ENCODE measurements at places on chromosomes 6 and 20.

DNA sequence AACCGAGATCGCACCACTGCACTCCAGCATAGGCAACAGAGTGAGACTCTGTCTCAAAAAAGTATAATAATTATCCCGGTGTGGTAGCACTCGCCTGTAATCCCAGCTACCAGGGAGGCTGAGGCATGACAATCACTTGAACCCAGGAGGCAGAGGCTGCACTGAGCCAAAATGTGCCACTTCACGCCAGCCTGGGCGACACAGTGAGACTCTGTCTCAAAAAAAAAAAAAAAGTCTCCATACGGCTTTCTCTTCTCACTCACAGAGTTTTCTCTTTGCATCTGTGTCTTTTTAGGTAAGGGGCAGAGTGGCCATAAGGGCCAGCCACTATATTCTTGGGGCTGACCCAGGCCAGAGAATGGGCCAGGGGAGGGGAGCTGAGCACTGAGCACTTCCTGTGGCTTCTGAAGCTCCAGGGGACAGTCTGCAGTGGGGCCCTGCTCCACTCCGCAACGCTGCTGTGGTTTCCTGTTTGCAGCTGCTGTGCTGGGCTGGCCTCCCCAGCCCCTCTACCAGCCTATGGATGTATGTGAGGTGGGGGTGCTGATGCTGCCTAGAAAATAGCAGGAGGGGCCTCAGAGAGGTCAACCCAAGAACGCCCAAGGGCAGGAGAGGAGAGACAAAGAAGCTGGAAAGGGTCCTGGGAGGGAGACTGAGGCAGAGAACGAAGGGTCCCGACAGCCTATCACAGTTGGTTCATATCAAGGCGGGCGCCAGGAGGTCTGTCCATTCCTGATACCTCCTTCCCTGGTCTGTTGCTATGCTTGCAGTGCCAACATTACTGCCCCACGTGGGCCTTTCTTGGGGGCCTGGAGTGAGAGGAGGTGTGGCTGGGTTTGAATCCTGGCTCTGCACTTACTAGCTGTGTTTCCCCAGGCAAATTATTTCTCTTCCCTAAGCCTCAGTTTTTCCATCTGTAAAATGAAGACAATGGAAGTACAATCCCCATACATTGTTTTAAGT lies 16.0 kb downstream of the SLA2 start:
- no peak for DNase-seq

GRCh38 chr20:59765599-59766177 lies 161.3 kb downstream of the PHACTR3 start:
- DNase-seq, result no peak

DNA sequence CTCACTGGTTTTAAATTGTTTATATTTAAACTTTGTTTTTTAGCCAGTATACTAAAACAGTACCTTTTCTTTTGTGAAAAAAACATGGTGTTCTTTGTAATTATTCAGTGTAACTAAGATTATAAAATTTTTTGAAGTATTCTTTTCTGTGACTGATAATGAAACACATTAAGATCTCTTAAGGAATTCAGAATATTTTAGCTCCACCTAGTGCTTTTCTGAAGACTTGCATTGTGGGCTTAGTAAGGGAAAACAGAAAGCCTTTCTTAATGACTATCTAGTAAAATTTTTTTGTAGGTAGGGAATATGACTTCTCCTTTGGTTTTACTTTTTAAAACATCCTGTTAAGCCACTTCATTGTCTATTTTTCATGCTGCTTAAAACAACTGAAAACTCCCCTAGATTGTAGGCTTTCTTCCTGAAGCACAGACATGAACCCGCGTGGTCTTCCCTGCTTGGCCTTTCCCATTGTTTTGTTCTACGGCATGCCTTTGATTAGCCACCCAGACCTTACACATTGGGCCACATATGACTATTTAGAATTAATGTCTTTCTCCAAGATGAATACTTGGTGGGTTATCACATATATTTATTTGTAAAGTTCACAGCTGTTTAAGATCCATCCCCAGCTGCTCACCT lies 72.1 kb downstream of the AFDN start:
- peak; percentile 16 for DNase-seq

DNA sequence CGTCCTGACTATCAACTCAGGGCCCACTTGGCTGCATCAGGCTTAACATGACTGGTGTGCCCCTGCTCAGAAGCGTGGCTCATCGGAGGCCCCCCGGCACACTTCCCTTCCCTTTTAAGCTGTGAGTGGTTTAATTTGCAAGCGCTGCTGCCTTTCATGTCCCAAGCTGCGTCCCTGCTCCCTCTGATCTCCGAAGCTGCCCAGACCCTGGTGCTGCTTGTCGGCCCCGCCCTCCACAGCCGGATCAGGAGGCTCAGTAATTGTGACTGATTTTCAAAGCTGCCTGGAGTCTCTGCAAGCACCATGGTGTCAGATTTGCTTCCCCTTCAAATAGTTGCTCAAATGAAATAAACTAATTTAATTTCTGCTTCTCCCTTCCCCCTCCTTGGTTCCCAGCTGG lies 71.1 kb downstream of the CDH22 start:
- peak; percentile 48 for DNase-seq

GRCh38 chr6:105966481-105966880 lies 119.7 kb upstream of the PRDM1 start:
- no peak for DNase-seq
